ENCODE measurements at places on chromosomes 11 and 22.

DNA sequence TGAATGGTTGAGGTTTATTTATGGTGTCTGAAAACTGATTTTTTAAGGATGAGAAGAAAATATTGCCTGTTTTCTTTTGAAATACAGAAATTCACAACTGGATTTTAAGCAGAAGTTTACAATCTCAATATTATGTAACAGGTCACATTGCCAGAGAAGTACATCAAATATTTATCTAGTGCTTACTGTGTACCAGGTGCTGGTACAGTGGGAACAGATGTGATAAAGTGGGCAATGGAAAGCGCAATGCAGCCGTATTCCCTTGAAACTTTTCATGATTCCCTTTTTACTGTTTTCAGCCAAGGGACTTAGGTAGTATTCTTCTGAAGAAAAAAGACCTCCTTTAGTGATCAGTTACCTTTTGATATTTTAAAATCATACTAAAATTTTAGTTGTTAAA, 49.6 kb downstream of the TTC17 start:
- no peak for DNase-seq

DNA sequence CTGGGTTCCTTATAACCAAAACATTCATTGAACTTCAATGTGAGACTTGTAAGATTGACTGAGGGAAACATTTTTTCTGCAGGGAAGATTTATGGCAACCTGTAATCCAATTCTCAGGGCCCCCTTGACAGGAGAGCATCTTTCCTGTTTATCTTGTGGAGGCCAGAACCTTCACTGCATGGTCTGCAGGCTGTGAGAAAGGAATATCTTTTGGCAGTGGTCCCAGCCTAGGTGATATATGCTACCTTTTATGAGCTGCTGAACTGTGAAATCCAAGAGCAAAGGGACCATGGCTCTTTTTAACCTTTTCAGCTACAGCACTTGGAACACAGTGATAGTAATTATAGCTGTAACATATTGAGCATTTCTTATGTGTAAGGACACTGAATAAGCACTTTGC, 590.2 kb upstream of the B3GAT1 start:
- no peak for DNase-seq

GRCh38 chr11:62108017-62108750, 15.6 kb upstream of the INCENP start:
- no peak for DNase-seq

- no peak for DNase-seq
Observed at GRCh38 chr11:12083380-12083779, 27.0 kb upstream of the MICAL2 start.

- no peak for DNase-seq
Observed at GRCh38 chr11:11186249-11186648, 166.8 kb downstream of the CSNK2A3 start.

DNA sequence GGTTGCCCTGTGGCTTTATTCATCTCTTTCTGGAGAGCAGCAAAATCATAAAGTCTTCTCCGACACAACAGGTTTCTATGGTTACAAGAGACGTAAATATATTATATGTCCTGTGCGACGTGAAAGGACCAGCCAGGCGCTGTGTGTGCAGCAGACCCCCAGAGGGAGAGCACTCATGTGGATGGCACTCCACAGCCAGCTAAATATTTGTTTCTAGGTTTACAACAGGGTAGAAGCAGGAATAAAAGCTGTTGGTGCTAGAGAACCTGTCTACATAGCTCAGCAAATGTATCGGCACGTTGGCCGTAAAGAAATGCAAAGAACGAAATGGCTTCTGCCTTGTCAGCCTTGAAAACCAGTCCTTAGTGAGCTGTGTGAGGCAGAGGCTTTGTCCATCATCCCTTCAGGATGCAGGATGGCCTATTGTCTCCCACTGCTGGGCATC, 133.8 kb upstream of the PITPNB start:
- no peak for DNase-seq

DNA sequence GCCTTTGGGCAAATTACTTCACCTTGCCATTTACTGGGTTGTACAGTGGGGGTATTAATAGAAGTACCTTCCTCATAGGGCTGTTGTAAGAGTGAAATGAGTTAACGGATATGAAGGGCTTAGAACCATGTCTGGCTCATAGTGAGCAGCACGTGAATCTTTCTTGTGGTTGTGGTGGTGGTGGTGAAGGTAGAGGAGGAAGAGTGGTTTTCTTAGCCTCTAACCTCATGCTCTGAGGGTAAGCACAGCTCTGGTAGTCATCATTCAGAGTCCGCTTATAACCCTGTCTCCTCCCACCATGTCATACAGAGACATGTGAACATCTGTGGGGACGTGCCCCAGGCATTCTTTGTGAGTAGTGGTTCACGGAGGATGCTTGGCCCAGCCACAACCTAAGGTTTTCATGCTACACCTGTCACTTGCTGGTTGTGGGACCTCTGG, 43.6 kb downstream of the TEAD1 start:
- no peak for DNase-seq

GRCh38 chr11:74846770-74847169, 98.1 kb downstream of the RNF169 start:
- no peak for DNase-seq

GRCh38 chr11:73233692-73234470, 15.8 kb downstream of the P2RY2 start:
- no peak for DNase-seq

DNA sequence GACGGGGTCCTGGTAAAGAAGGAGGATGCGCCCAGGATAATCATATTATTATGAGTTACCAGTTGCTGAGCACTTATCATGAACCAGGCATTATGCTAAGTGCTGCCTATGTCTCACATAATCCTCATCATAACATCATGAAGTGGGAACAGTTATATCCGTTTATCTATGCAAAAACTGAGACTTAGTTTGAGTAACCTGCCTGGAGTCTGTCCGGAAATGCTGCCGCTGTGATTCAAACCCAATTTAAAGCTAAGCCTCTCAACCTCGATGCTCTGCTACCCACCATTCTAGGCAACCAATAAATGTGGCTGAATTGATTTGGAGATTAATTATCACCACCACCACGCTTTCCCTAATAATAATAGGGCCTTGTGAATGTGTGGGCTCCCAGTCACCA, 111.5 kb upstream of the CLMP start:
- DNase-seq, result no peak

Data from stimulated activated CD8-positive, alpha-beta memory T cell treated with anti-CD3 and anti-CD28 coated beads, Interleukin-12 subunit alpha, Interleukin-12 subunit beta, amount 100 ng/mL, for 4 hours (primary cell).